ENCODE measurements at places on chromosomes 2 and 18. TPM values are rescaled to one million over a fixed set of nuclear protein-coding genes. Genes with fewer than 3 reads are reported as not detected.

DNA sequence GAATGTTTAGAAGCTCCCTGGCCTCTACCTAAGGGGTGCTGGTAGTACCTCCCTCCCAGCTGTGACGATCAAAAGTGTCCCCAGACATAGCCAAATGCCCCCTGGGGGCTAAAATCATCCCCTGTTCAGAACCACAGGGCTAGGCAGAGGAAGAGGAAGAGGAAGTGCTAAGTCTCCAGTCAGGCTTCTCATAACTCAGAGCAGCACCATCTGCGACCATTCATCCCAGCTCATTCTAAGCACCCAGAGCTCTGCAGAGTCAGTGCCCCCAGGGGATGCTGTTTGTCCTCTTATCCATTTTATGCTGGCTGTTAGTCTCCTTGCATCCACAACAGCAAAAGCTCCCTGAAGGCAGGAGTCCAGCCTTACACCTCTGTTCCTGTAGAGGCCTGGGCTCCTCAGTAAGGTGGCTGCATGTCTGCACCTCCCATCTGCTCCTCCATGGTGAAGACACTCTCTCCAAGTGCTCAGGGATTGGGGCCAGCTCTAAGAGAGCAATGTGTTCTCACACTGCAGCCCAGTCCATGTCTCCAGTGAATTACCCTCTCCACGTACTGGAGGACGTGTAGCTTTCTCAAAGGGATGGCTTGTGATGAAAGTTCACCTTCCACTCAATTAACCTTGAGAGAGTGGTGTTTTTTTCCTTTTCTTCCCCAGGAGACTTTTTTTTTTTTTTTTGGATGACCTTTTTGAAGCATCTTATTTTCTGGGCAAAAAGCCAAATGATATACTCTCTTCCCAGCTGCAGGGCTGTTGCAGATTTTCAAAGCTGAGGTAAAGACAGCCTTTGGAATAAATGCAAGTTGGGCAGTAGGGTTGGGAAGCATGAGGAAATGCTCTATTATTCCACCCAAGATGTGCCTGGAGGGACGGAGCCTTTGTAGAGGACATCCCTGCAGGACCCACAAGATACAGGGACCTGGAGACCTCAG is 158.9 kb upstream of the SLC14A2 start:
- DNase-seq: no peak

GRCh38 chr2:172813314-172813888 is 77.8 kb downstream of the RAPGEF4 start:
- peak; percentile 74 for DNase-seq

DNA sequence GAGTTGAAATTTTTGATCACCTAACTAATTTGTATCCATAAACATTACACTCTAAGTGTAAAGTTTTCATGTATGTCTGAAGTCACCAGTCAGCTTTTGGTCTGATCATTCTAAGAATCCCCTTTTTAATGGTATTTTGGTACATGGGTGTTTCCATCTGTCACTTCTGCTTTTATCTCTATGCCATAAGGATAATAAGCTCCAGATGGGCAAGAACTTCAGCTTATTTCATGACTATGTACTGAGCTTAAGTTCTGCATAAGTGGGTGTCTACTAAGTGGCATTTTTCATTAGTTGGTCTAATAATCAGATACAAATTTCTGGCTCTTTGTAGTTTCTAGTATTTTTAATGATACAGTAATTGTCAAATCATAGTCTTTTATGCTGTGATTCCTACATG is 20.4 kb downstream of the UBXN4 start:
- DNase-seq: no peak

DNA sequence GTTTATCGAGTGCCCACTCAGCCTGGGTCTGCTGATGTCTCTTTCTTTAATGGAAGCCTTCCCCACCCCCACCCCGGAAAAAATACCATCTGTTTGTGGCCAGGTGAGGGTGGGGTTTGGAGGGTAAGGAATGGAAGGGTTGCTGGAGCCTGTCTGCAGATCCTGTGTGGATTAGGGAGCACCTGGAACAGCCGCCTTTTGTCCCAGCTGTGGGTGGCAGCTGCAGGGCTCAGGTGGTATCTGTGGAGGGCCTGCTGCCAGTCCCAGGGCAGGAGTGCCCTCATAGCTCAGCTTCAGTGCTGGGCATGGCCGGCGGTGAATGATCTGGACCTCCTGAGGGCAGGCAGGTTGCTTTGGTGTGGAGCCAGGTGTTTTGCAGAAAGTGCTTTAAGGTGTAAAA is 45.3 kb downstream of the IMPA2 start:
- no peak for DNase-seq

DNA sequence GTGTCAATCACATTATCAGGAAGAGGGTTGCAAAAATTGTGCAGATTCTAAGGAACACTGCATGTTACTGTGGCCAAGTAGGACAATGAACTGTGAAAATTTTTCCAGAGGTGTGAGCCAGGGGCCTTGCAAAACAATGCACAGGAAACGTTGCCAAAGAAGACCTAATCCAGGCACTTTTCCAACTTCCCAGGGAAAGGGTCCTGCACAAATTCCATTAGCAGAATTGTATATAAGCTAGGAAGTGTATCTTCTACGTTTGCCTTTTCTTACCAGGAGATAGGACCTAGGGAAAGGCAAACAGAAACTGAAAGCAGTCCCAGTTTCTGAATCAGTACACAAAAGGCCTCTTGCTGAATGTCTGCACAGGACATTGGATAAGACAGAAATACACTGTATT is 1888.3 kb upstream of the CELF4 start:
- DNase-seq: peak; percentile 21

- DNase-seq: peak; percentile 57
These were observed 80.4 kb downstream of the SH3RF3 start for GRCh38 chr2:109209412-109209811.

DNA sequence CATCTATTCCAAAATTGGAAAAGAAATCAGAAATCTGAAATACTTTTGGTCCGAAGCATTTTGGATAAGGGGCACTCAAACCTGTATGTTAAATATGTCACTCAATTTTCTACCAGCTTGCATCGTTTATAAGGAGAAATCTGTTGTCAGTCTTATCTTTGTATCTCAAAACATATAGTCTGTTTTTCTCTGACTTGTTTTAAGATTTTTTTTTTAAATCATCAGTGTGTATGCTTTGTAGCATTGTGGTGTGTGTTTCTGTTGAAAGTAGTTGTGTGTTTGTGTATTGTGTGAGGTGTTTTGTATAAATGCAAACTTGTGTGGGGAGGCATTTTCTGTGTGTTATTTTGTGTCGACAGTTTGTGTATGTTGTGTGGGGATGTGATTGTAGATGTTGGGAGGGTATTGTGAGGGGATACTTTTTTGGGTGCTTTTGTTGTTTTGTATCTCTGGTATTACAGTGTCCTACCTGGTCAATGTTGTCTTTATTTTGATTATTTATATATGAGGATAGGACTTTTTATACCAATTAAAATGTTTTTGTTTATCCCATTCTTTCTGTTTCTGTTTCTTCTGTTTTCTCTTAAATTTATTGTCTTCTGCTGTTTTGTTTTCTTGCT is 30.9 kb downstream of the SMCHD1 start:
- DNase-seq: no peak

- no peak for DNase-seq
These were observed 122.5 kb upstream of the RBMS1 start for GRCh38 chr2:160616149-160616548.

Gene NT5DC4
- total RNA-seq: not detected

- no peak for DNase-seq
These were observed 9.2 kb downstream of the ATG16L1 start for GRCh38 chr2:233260661-233261060.

- no peak for DNase-seq
These were observed 90.4 kb downstream of the PTRHD1 start for GRCh38 chr2:24702800-24703199.

DNA sequence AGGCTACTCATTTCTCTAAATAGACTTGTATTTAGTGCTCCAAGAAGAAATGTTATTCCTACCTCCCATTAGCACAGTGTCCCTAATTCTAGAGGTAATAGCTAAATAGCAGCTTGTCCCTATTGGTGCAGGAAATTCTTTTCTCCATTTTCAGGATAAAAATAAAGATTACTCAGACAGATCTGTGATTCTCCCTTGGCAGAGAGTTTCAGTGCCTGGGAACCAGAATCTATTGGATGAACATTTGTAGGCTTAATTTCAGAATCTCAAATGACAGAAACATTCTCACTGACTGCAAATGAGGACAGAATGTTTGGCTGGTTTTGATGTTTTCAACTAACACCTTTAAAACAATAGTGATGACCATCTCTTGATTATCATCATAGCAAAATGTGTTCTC is 33.3 kb upstream of the LGALSL start:
- no peak for DNase-seq

Gene CRYGD
- total RNA-seq: 1.2 TPM

Gene NYAP2
- 12.6 TPM for total RNA-seq

Gene SULT1C4
- total RNA-seq: 36.7 TPM

- DNase-seq: no peak
These were observed 598 bp downstream of the CCDC93 start for GRCh38 chr2:118013221-118013723.

DNA sequence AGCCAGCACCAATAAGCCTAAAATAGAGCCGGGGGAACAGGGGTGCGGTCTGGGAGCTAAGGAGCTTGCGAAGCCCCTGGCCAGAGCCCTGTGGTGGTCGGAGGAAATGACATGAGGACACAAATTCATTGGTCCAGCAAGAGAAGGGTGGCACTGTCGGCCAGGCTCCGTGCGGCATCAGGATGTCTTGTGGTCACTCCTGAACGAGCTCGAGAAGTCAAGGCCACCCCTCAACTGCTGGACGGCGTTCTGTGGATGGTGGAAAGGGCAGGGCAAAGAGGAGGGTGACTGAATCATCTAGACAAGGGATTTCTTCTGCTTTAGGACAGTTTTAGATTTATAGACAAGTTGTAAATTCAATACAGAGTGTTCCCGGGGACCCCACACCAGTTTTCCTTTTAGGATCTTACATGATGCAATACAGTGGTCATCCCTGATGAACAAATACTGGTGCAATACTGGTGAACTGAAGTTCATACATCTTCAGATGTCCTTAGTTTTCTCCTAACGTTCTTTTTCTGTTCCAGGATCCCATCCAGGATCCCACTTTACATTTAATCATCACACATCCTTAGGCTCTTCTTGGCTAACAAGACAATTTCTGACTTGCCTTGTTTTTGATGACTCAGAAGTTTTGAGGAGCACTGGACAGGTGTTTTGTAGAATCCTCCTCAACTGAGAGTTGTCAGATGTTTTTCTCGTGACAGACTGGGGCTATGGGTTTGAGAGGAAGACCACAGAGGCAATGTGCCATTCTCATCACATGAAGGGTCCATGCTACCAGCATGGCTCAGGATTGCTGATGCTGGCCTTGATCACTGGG is 13.2 kb downstream of the EDAR start:
- DNase-seq: no peak

- DNase-seq: no peak
These were observed 52.1 kb downstream of the ACTR2 start for GRCh38 chr2:65279756-65280155.

- DNase-seq: no peak
These were observed 129.7 kb downstream of the MYCN start for GRCh38 chr2:16069933-16070647.

Gene FZD7
- total RNA-seq: 18.5 TPM

DNA sequence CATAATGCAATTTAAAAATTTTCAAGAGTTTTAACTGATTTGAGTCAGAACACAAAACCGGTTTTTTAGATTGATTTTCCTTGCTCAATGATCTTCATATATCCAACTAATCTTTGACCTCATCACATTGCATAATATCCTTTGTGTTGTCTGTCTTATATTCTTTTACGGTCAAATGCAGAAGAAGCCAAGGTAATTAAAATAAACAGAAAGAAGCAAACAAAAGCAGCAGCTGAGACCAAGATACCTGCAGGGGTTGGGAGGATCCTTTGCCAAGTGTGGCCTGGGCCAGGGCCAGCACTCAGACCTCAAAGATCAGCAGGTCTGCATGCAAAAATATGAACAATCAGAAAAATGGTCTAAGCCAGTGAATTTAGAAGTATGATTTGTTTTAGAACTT is 428.9 kb upstream of the NETO1 start:
- DNase-seq: no peak

- DNase-seq: no peak
These were observed 54.6 kb upstream of the LYPD6B start for GRCh38 chr2:148983896-148984295.

DNA sequence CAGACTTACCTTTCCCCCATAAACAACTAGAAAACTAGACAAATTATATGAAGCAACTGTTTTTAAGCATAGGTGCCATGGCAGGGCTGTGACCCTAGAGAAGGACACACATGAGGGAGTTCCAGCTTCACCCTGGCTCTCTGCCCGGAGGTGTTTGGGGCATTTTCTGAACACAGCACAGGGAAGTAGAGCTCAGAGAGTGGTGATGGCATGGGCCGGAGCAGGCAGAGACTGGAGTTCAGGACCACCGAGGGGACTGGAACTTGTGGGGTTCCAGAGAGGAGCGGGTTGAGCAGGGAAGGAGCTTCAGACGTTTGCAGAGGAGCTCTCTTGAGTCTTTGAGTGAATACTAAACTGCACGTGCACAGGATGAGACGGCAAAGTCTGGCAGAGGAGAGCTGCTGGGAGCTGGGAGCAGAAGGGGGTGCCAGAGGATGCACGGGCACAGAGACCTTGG is 26.5 kb upstream of the KLF11 start:
- DNase-seq: no peak
